ENCODE measurements at places on chromosomes 4 and X. TPM values are rescaled to one million over a fixed set of nuclear protein-coding genes. Genes with fewer than 3 reads are reported as not detected.

Gene COX7B2
- polyA plus RNA-seq: not detected

Gene MAGEA9B
- not detected for polyA plus RNA-seq

DNA sequence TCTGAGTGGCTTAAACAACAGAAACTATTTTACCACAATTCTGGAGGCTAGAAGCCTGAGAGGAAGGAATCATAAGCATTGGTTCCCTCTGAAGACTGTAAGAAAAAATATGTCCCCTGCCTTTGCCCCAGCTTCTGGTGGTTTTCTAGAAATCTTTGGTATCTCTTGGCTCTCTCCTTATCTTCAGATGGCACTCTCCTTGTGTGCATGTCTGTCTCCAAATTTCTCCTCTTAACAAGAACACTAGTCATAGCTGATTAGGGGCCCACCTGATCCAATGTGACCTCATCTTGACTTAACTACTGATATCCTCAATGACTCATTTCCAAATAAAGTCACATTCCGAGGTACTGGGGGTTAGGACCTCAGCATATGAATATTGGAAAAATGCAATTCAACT, 635.0 kb upstream of the NR3C2 start:
- DNase-seq: no peak

GRCh38 chrX:150607201-150607600, 38.8 kb downstream of the MTM1 start:
- DNase-seq: no peak

Gene ZNF141
- 25.1 TPM for polyA plus RNA-seq

- DNase-seq: peak; percentile 12
These were observed 213.3 kb downstream of the ANKRD50 start for GRCh38 chr4:124499261-124499660.

Gene INTS12
- polyA plus RNA-seq: 24.7 TPM

DNA sequence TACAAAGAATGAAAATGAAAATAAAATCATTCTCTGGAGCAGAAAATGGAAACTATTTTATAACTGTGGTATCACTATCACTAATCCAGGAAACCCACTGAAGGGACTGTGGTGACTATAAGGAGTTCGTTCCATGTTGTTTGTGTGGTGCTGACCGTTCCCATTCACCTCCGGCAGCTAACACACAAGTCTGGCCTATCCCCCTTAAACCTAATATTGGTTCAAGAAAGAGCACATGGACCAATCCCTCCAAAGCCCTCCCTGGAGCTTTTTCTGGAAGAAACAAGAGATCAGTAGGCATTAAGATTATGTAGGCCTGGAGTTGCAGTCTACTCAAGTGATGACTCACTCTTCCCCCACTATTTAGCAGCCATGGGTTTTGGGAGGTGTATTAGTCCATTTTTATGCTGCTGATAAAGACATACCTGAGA, 25.9 kb upstream of the FAM241A start:
- DNase-seq: no peak

Gene CT47B1
- polyA plus RNA-seq: not detected

- peak; percentile 78 for DNase-seq
These were observed 2.3 kb downstream of the S100P start for GRCh38 chr4:6695660-6696610.

- DNase-seq: no peak
These were observed 203.1 kb downstream of the LARP7 start for GRCh38 chr4:112840061-112840460.

- no peak for DNase-seq
These were observed 41.9 kb upstream of the PDGFRA start for GRCh38 chr4:54187148-54187547.

- DNase-seq: no peak
These were observed 373.0 kb downstream of the MID1IP1 start for GRCh38 chrX:39174241-39174771.

GRCh38 chr4:25427871-25428270, 50.8 kb downstream of the ANAPC4 start:
- DNase-seq: no peak

DNA sequence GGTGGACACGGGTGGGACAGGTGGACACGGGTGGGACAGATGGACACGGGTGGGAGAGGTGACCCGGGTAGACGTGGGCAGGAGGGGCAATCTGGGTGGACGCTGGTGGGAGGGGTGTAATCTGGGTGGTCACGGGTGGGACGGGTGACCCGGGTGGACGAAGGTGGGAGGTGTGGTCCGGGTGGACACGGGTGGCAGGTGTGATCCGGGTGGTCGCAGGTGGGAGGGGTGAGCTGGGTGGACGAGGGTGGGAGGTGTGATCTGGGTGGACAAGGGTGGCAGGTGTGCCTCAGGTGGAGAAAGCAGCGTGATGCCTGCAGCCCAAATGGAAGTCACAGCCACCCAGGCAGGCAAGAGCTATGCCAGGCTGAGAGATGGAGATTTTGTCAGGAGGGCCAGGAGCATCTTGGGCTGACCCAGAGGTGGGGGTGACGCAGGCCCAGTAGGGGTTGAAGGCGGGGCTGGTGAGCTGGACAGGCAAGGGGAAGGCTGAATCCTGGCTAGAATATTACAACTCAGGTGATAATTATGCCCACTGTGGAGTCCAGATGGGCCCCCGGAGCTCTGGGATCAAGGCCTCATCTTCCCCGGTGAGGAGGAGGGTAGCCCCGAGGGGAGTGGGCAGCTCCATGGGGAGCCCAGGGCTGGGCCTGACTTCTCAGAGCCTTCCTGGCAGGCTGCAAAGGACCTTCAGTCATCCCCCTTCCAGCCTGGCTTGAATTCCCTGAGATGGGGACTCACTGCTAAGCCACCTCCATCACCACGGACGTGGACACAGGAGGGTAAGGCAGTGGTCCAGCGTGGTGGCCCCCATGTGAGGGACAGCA, 100.0 kb downstream of the ADRA2C start:
- no peak for DNase-seq

Gene NAT8L
- 1.2 TPM for polyA plus RNA-seq

DNA sequence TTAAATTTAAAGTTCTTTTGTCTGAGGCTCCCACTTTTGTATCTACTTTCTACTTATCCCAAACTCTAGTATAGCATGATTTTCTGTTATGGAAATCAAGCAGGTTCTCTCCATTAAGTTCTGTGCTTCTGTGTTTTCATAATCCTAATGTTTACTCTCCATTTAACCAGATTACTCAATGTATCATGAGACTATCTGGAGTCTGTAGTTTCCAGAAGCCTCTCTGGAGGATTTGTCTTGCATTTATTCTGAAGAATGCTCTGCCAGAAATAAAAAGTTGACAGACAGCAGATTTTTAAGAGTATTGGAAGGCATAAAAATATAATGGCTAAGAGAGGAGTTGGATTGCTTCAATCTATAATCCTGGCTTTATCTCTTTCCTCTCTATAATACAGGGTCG, 39.2 kb upstream of the PLS3 start:
- no peak for DNase-seq

Gene SMIM10
- 2.8 TPM for polyA plus RNA-seq

GRCh38 chr4:171473155-171473554, 340.0 kb upstream of the GALNTL6 start:
- DNase-seq: no peak

- no peak for DNase-seq
These were observed 817 bp upstream of the WDR19 start for GRCh38 chr4:39181520-39181904.

DNA sequence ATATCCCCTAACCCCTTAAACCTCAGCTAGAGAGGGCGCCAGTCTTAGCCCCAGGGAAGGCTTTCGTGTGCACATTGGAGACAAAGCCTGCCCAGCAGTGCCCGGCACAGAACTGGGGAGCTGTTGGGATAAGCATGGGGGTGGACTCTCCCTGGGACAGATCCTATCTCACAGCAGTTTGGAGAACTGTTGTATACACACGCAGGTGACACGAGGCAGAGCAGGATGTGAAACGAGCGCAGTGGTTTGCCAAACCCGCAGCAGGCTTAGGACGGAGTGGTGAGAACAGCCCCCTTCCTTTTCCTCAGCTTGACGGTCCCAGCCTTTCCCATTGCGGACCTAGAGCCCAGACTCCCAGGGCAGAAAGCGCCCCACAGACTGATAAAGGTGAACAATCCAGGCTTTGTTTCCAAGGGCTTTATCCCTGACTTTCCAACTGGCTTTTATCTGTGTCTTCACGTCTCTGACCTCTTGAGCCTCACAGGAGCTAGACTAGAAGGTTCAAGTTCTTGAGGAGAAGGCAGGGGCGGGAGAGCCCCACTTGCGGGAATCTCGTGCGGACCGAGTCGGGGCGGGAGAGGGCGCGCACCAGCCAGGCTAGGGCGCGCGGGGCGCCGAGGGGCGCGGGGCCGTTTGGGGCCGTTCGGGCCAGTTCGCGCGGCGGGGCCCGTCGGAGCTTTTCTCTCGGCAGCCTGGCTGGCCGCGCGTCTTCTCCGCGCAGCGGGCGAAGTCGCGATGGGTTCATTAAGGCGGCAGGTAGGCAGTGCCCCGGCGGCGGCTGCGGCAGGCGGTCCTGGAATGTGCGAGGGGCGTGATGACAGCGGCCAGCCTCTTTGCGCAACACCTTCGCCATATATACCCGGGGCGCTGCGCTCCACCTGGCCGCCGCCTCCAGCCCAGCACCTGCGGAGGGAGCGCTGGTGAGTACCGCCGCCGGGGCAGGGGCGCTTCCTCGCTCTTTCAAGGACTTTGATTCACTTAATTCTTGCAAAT, at the start of gene SLC34A2:
TSS of gene SLC34A2 (plus strand) at position 881 of the 993 bp plus-strand sequence. CDS start 6,650 bp downstream, outside the sequence.
- peak; percentile 44 for DNase-seq

- no peak for DNase-seq
These were observed 68.8 kb upstream of the PRPS1 start for GRCh38 chrX:107559506-107559905.

Gene FAM133A
- 0.24 TPM for polyA plus RNA-seq

GRCh38 chrX:19800821-19801374, 86.5 kb downstream of the SH3KBP1 start:
- no peak for DNase-seq

Gene HSFX4
- 0.15 TPM for polyA plus RNA-seq
